Mammary epithelial cell (primary cell): ENCODE measurements at places on chromosomes 6 and 20. TPM values are rescaled to one million over a fixed set of nuclear protein-coding genes. Genes with fewer than 3 reads are reported as not detected.

The UBE2C gene
- 32.9 and 80.5 TPM in 2 replicates for total RNA-seq

The FNDC11 gene
- total RNA-seq: 0.45 TPM in 1 of 2 replicates, not detected in the other

The TOX2 gene
- total RNA-seq: 5.0 and 9.1 TPM in 2 replicates

The HIVEP1 gene
- 34.8 and 49.1 TPM in 2 replicates for total RNA-seq

The SLC25A27 gene
- 11.8 TPM for total RNA-seq

The SCUBE3 gene
- total RNA-seq: under 0.01 TPM

The GNRH2 gene
- 0.42 TPM in 1 of 2 replicates, not detected in the other for total RNA-seq

The MRPS18A gene
- total RNA-seq: 49.0 and 72.3 TPM in 2 replicates

The TUBB2B gene
- 31.8 TPM for total RNA-seq

The PDYN gene
- total RNA-seq: not detected in 2 replicates

The NHLRC1 gene
- 3.3 TPM for total RNA-seq

The ANGPT4 gene
- total RNA-seq: not detected

The NOTCH4 gene
- total RNA-seq: 0.45 and 0.66 TPM in 2 replicates

The FRMD1 gene
- total RNA-seq: not detected in 2 replicates

The SAMD5 gene
- total RNA-seq: 2.9 TPM in 2 replicates

The PAX1 gene
- total RNA-seq: not detected in 2 replicates

The TRIM15 gene
- total RNA-seq: not detected

The TMEM170B gene
- total RNA-seq: 0.03 and 0.12 TPM in 2 replicates

The MAP7 gene
- 39.0 and 44.1 TPM in 2 replicates for total RNA-seq

The PPIL6 gene
- 0.61 and 2.2 TPM in 2 replicates for total RNA-seq

The SLC32A1 gene
- total RNA-seq: not detected in 2 replicates

The FAM83B gene
- 101 TPM for total RNA-seq

The BAK1 gene
- total RNA-seq: 70.6 and 72.2 TPM in 2 replicates

The EDN1 gene
- total RNA-seq: 11.3 TPM

The OLIG3 gene
- total RNA-seq: not detected in 2 replicates

The KCNK16 gene
- not detected in 2 replicates for total RNA-seq

The LBP gene
- total RNA-seq: not detected in 2 replicates

The GRM1 gene
- total RNA-seq: not detected in 2 replicates

The HLA-DRA gene
- total RNA-seq: 0.67 TPM

The LAMP5 gene
- total RNA-seq: not detected in 2 replicates

The RPL10A gene
- 961 TPM for total RNA-seq

The SNAP25 gene
- total RNA-seq: not detected in 2 replicates

The CDC5L gene
- 19.5 and 20.4 TPM in 2 replicates for total RNA-seq

The CALHM5 gene
- 0.05 TPM in 1 of 2 replicates, not detected in the other for total RNA-seq
